ENCODE measurements at places on chromosomes 3 and 15.

DNA sequence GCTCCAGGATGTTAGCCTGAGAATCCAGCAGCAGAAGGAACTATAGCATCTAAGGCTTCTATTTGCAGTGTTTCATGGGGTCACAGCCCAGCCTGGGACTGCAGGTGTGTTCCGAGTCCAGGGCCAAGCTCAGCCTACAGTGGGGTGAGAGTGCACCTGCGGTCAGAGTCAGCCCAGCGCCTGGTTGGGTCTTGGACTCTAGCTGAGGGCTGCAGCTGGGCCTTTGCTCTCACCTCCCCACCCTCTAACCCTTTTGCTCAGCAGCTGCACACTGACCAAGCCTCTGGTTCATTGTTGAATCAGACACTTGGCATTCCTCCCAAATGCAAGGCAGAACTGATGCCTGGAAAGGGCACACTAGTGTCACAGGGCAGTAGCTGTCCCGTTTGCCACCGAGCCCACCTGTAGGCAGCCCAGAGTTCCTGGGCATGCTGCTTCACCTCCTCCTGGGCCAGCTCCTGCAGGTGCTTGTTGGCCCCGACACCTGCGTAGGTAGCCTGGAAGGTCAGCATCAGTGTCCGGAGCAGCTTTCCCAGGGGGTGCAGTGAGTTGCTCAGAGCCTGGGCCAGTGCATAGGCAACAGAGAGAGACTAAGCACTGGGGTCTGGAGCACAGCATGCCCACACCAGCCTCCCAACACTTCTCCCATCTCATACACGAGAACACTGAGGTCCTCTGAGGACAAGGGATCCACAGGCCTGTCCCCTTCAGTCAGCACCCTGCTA, 17.5 kb downstream of the ALS2CL start:
- DNase-seq: no peak

GRCh38 chr15:58109419-58109818, 28.8 kb upstream of the AQP9 start:
- no peak for DNase-seq

GRCh38 chr3:38349684-38350359, 3.2 kb downstream of the XYLB start:
- no peak for DNase-seq

DNA sequence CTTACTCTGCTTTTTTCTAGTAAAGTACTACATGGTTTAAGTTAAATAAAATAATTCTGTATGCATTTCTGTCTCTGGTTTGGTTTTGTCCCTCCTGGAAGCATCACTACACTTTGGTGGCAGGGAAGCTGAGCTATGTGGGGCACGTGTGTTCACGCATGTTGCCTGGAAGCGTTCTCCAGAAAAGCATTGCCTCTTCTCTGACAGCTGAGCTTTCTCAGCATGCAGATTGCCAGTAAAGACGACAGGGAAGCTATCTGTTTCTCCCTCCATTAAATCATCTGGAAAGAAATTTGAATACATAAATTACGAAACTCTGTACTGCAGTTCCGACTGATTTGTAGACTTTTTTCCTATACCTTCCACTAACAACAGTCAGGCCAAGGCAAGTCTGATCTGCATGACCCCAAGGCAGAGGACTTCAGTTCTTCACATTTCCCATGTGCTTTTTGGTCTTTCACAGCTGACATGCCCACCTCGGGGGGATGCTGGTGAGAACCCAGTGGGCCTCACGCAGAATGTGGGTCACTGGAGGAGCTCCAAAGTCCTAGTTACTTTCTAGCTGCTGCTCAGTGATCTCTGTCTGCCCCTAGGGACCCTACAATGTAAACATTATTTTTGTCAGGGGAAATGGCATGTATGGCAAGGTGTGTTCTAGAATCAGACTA, 43.0 kb downstream of the PGPEP1L start:
- no peak for DNase-seq

DNA sequence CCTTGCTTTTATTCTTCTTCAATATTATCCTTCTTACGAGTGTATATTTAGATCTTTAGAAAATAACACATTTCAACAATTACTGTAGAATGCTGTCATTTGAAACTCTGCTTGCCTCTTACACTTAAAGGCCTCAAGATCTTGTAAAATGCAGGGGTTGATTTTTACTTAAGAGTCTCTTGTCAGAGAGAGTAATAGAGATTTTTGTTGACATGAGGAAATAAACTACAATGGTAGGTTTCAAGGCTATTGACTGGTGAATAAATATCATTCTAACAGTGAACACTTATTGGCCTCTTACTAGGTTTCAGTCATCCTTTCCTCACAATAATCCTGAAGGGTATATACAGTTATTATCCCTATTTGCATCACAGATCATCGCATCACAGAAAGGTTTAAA, 344.6 kb downstream of the GBE1 start:
- no peak for DNase-seq

All from GF-D8 (cell line).